SW 1271 (cell line): ENCODE measurements at places on chromosomes 13 and 19.

- no peak for DNase-seq
Observed at GRCh38 chr19:1141944-1142343, 32.1 kb downstream of the SBNO2 start.

GRCh38 chr19:3549816-3550215, 7.6 kb downstream of the MFSD12 start:
- DNase-seq: no peak

DNA sequence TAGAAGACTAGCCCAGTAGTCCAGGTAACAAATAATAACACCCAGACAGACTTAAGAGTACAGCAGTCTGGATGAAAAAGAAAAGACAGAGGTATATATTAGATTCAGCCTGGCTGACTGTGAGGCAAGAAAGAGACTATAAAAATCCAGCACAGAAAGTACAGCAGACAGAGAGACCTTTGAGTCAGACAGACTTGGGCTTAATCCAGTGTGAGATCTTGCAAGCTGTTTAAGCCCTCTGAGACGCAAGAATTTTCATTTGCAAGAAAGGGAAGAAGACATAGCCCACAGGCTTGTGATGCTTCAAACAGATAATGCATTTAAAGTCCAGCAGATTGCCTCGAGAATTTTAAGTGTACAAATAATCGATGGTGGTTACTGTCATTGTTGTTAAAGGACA, 471.4 kb downstream of the LIG4 start:
- no peak for DNase-seq

DNA sequence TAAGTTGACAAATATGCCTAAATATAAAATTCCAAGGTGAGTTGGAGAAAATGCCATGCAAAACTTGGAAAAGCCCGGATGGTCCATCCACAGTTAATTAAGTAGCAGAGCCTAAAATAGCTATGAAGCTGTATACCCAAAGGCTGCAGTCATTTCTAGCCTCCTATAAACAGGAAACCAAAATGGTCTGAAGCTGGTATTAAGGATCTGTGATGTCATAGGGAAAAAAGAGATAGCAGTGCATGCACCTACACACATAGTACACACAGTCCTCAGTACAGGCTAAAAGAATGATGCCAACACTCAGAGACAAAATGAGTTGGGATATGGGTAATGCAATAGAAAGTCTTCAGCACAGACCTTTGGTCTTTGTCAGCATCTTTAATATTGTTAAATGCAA, 736.9 kb downstream of the EFNB2 start:
- DNase-seq: no peak

DNA sequence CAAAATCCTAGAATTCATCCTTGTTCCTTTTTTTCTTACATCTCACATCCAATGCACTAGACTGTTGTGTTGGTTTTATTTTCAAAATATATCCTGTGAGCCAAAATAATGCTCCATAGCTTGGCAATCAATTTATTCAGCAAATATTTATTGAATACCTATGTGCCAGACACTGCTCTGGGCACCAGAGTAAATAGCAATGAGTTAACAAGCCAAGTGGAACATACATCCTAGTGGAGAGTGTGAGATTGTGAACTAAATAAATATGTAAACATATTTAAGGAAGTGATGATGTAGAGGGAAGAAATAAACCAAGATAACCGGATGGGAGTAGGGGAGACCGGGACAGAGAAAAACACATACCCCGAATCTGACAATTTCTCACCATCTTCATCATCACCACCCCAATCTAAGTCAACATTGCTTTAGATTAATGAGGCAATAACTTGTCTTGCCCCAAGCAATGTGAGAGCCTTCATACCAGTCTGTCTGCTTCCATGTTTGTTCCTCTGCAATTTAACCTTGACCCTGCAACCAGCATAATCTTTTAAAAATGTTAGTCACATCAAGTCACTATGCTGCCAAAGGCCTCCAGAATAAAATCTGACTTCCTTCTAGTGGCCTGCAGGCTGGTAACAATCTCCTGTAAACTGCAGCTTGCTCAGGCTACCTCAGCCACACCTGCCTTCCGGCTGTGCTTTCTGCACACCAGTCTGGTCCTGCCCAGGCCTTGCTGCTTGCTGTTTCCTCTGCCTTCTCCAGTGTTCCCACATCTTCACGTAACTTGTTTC, 199.2 kb downstream of the DLEU7 start:
- DNase-seq: no peak

GRCh38 chr13:50366488-50367174, 351.4 kb downstream of the KCNRG start:
- no peak for DNase-seq

DNA sequence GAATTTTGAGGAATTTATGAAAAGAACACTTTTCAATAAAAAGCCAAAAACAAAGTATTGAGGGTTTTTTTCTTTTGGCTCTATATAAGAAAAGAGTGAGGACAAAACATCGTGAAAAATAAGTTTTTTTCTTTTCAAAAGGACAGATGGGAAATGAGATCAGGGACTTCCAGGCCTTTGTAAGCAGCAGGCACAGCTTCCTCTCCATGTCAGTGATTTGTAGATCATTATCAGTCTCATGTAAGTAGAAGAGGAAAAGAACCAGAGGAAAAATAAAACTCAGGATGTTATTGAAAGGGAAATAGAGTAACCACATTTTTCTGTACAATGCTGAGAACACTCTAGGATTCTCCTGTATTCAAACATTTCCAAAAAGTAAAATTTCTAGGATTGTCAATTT, 29.9 kb downstream of the DOCK9 start:
- DNase-seq: no peak
